ENCODE measurements at places on chromosomes 12 and 14.
A peak's percentile ranks its signal among the peaks of the same experiment; 100 is the strongest.

- DNase-seq = no peak
Observed at GRCh38 chr14:20606190-20606901, 15.2 kb upstream of the RNASE12 start.

DNA sequence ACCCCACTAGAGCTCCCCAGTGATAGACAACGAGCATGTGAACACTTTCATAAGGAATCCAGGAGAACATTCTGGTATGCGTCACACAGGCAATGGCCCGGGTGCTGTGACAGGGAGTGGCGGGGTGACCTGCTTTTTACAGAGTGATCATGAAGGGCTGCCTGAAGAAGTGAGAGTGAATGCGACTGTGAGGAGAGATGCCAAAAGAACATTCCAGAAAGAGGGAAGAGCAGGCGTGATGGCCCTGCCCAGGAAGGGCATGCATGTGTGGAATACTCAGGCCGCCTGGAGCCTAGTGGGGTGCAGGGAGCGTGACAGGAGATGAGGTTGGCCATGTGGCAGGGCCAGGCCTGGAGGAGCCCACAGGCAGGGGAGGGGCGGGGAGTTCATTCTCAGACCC, 53.8 kb downstream of the FZD10 start:
- no peak for DNase-seq

DNA sequence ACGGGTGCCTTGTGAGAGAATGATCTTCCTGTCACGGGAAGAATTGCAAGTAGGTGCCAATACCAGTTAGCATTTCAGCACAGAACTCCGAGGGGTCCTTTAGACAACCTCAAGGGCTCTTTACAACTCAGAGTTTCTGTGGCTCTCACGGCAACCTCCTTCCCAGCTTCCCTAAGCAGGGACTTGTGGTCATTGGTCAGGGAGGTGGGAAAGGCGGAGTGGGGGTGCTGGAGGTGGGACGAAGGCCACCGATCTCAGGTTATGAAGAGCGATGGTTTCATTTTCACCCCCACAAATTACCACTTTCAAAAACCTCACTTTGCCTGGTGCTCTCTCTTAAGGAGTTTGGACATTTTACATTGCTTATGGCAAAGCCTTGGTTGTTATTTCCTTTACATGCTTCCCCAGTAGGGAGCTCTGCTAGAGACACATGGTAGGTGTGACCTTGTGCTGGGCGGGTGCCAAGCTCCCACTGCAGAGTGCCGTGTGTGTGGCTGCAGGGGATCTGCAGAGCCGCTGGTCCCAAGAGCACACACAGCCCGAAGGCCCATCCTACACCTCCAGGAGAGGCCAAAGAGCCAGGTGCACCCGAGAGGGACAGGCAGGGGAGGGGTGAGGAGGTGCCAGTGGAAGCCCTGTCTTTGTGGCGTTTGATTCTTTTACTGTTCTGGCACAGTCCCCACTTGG, 21.4 kb downstream of the BCL2L14 start:
- DNase-seq = no peak

- DNase-seq = no peak
Observed at GRCh38 chr14:80659783-80660182, 281.8 kb downstream of the CEP128 start.

DNA sequence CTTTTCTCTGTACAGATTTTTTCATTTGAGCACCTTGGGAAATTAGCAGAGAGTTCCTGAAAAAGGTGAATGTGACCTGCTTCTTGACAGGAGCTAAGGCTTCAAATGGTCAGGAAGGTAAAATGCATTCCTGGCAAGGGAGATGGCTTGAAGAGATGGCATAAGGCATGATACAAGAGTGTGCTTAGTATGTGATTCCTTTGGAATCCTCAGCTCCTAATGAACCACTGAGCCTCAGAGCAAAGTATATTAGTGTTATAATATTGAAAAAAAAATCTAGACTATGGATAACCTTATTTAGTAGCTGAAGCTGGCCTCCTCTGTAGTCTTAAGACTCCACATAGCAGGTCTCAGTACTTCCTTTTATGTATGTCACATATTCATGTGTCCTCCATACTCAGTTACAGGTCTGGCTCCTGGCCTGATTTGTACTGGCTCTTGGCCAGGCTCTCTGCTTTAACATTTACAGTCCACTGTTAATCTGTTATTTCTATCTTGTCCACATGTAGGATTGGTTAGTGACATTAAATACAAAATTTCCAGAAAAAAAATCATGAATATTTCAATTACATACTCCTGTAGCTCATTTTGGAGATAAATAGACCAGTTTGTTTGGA, 17.9 kb downstream of the TOGARAM1 start:
- DNase-seq = no peak

DNA sequence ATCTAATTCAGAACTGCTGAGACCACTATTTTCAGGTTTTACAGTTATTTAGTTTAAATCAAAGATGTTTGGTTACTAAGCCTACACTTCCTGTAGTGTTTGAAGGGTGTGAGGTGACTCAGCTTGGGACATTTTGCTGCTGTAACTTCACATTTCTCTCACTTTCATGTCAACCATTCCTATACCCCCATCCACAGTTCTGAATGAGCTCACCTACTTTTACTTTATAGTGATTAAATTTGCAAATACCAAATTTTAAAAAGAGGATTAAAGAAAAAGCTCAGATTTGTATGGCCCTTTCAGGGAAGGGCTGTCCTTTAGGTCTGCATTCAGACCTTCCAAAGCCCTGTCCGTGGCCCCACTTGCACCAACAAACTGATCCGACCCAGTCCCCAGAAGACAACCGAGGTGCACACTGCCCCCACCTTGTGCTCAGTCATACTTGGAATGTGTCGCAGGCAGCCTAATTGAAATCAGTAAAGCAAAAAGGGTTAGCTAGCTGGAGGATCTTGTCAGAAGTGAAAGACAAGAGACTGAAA, 174.4 kb downstream of the MON2 start:
- DNase-seq = no peak

DNA sequence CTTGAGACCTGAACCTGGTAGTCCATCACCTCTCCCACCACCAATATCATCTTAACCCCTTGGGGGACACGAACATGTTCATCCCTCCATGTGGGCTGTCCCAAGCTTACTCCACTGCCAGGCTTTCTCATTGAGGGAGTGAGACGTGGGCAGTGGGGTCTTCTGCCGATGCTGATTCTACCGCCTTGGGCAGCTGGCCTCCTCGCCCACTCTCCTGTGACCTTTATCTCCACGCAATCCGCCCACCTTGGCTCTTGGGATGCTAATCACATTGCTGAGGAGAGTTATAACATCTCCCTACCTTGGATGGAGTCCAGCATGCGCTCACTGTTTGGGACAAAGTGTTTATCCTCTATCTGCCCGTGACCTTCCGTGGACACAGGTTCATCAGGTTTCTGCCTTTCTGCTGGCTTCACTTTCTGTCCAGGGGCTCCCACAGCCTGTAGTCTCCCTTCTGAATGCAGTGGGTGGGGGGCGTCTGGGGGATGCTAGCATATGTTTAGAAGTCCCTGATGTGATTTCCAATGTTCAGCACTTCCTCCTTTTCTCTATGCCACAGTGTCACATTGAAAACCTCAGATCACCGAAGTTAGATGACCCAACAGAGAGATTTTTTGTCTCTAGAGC, 53.2 kb upstream of the ESRRB start:
- DNase-seq = no peak

DNA sequence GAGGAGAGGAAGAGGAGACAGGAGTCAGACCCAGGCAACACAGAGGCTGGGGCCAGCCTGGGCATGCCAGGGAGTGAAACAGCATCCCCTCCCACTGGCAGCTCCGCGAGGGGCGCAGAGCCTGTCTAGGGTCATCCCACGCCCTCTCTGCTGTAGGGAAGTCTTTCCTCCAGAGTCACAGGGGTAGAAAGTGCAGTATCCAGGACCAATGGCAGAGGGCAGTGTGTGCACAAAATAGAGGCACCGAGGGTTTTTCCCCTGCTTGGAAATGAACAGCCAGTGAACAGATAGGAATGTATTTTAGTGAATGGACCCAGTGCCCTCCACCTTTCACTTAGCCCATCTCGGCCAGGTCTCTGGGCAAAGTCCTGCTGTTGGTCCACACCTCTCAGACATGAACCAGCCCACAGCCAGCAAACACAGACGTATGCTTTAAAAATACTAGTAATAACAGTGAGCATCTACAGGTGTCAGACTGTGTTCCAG, 9.4 kb upstream of the KRT74 start:
- no peak for DNase-seq

DNA sequence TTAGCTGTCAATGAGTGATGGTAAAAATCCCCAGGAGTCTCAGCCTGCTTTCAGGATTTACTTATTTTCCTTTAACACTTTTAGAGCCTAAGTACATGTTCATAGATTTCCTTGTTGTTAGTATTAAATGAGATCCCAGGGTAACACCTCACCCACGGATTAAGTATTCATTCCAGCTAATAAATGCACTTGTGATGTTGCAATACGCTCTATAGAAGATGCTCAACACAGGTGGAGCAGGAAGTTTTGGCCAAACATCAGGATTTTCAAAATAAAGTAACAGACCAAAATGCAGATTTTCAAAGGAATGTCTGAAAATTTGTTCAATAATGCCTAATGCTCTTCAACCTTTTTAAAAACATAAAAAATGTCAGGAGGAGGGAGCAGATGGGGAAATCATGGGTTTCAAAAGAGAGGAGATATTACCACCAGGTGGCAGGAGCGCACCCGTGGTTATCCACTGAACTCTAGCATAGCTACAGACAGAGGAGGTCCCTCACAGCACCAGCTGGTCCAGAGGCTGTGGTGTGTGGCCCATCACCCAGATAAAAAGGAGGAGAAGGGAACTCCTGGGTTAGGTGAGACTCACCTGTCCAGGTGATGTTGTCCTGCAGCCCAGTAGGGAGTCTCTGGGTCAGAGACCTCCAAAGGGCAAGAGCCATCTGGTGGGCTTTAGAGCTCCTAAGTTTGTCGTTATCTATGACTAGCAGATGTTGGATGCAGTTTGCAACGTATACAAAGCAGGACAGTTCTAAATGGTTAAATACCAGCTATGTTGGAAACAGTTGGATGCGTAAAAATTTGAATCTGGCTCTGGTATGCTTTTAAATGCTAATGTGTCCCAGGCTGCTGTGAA, 1158.4 kb upstream of the TMEM132C start:
- no peak for DNase-seq

- DNase-seq = no peak
Observed at GRCh38 chr12:104263580-104264358, 39.8 kb upstream of the EID3 start.

DNA sequence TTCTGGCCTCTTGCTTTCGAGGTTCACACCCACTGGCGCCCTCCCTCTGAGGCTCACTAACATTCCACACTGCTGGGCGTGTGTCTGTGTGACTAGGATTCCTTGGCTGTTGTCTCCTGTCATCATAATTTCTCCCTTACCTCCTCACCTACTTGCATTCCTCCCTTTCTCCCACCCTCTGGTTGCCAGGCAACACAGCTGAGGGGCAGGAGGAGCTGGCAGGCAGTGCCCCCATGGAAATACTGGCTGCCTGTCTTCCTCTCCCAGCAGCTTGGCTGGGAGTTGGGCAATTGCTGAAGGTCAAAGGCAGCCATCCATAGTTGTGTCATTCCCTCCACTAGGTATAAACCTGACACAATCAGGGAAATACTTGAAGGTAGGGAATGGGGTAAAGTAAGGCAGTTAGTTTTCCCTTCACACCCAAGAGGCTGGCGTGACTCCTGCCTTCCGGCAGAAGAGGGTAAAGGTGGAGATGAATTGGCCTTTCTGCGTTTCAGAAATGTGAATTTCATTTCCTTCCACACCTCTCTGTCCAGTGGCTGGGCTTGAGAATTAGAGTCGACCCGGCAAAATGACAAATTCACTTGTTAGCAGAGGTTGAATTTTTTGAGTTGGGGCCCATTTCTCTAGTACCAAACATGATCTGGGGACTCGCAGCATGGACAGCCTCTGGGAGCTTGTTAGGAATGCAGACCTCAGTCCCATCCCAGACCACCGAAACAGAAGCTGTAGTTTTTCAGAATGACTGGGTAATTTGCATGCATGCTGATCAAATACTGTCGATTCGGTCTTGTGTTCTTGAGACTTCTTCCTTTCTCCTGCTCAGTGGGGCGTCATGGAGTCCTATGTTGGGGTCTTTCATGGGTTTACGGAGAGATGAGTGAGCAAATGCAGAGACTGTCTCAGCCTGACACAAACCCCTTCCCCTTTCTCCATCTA, 24.3 kb upstream of the EMP1 start:
- DNase-seq = no peak

- DNase-seq = peak; percentile 79
Observed at GRCh38 chr14:53152887-53153701, at the start of gene DDHD1. DDHD1 (minus strand) TSS chr14:53153323; CDS start chr14:53153098, 225 bp downstream.

- peak; percentile 74 for DNase-seq
Observed at GRCh38 chr14:49853572-49854375, 1.2 kb upstream of the NEMF start.

- peak; percentile 70 for DNase-seq
Observed at GRCh38 chr12:20368651-20369304, 441 bp downstream of the PDE3A start.

- DNase-seq = no peak
Observed at GRCh38 chr12:95037906-95038305, 34.4 kb upstream of the NDUFA12 start.

GRCh38 chr12:25045869-25046268, 97.0 kb upstream of the BCAT1 start:
- DNase-seq = no peak

GRCh38 chr12:82857911-82858533, 171.3 kb downstream of the TMTC2 start:
- no peak for DNase-seq

- no peak for DNase-seq
Observed at GRCh38 chr14:88604212-88604611, 41.4 kb downstream of the ZC3H14 start.

- no peak for DNase-seq
Observed at GRCh38 chr14:54658836-54659235, 91.9 kb downstream of the SAMD4A start.

- DNase-seq = no peak
Observed at GRCh38 chr12:123937707-123938591, 34.7 kb downstream of the CCDC92 start.

GRCh38 chr12:25115677-25116076, 79.3 kb downstream of the DNAI7 start:
- no peak for DNase-seq

DNA sequence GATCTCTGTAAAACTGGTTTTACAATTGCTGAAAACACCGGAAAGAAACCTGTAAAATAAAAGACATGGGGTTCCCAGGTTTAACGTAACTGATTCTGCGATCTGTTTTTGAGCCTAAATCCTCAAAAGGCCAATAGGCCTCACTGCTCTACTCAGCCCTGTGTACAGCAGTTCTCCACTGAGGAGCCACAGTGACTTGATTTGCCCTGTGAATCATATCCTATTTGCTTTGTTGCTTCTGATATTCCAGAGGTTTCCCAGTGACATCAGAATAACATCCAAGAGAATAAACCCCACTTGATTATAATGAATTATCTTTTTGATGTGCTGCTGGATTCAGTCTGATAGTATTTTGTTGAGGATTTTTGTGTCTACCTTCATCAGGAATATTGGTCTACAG, 27.5 kb downstream of the MDM1 start:
- no peak for DNase-seq

DNA sequence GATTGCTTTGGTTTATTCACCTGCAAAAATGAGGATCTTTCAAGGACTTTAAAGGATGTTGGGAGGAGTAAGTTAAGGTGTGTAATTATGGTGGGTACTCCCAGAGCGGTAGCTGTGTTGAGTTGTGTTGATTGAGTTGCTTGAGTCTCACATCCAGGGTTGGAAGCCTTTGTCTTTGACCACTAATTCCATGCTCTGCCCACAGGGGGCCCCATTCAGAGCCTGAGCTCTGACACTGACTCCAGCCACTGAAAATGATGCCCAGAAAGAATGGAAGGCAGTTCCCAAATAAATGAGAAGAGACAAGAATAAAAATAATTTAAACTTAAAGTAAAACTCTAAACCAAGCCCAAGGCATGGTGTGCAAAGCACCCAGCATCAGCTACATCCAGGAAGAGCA, 237.4 kb upstream of the PWP1 start:
- no peak for DNase-seq

- no peak for DNase-seq
Observed at GRCh38 chr14:94132285-94132887, 3.0 kb upstream of the IFI27L2 start.
